NCI-H82 (cell line): ENCODE measurements at places on chromosomes 5 and 9.

GRCh38 chr5:1035421-1036405 is 27.1 kb downstream of the NKD2 start:
- DNase-seq, result no peak

DNA sequence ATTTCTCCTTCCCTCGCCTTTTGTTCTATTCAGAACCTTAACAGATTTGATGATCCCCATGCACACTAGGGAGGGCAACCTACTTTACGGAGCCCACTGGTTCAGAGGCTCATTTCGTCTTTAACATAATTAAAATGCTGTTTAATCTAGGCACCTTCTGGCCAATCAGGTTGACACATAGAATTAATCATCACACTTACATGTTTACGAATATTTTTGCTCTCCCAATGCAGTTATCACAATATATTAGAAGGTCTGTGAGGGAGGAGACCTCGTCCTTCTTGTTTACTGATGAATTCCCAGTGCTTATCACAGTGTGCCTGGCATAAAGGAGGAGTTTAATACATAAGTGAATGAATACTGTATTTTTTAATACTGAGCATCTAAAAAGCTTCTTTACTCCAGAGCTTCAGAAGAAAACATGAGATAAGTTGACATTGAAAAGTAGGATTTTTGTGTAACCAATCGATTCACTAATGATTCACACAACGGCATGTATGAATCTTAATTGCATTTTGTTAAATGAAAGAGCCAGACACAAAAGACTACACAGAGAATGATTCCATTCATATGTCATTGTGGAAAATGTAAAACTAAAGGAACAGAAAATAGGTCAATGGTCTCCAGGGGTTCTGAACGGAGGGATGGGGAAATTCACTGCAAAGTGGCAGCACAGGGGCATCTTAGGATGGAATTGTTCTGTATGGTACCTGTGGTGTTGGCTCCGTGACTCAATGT is 78.6 kb upstream of the VCAN start:
- DNase-seq, result no peak

- DNase-seq, result no peak
These were observed 61.0 kb upstream of the CAST start for GRCh38 chr5:96601200-96601599.

DNA sequence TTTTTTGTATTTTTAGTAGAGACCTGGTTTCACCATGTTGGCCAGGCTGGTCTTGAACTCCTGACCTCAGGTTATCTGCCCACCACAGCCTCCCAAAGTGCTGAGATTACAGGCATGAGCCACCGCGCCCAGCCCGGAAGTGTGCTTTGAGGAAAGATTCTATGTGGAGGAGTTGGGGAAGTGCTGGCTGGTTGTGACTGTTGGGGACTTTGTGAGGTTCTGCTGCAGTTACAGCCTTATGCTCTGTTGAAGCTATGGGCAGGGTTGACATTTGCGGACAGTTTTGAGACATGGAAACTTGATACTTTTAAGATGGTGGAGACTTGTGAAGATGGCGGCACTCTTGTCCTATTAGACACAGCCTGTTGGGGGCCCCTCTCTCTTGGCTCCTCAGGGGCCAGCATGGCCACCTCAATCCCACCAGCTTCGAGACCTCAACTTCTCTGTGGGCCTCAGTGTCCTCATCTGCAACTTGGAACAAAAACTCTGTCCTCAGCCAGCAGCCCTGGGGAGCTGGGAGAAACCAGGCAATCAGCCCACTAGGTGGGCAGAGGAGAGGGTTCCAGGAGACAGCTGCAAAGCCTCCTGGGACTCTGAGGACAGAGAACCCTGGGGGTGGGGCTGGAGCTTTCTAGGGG is 24.9 kb downstream of the C9orf50 start:
- DNase-seq, result no peak

GRCh38 chr5:15776346-15776745 is 276.4 kb downstream of the FBXL7 start:
- no peak for DNase-seq

- peak; percentile 74 for DNase-seq
These were observed 9.9 kb downstream of the LEAP2 start for GRCh38 chr5:132883261-132883834.

GRCh38 chr5:932151-932627 is 39.5 kb downstream of the TRIP13 start:
- DNase-seq, result no peak

GRCh38 chr5:97019435-97020117 is 83.7 kb downstream of the LNPEP start:
- DNase-seq, result no peak

DNA sequence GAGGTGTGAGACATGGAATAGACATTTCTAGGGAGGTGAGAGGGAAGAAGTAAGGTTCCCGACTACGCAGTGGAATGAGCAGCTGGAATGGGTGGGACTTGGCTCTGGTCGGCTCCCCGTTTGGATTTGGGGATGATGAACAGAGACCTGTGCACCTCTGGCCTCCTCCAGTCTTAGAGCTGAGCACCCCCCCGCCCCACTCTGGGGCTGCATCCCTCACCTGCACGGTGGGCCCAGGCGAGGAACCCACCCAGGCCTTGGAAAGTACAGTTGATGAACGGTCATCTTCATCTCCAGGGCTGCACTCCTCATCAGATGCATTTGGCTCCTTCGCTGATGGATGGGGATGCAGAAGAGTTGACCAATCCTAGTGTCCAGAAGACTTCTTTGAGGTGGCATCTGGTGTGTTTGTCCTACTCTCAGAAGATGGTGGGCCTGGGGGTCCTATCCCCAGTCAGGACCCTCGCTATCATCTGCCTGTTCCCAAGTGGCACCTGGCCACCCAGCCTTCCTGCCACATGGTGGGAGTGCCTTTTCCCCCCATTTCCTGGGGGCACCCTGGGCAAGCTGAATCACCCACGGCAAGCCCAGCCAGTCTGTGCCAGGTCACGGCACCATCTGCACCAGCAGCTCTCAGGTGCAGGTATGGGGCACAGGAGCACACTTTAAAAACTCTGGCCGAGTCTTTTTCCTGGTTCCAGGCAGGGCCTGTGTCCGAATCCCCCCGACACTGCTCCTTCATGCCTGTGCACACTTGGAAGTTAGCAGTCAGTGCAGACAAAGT is 70.5 kb downstream of the GTF3C4 start:
- no peak for DNase-seq

DNA sequence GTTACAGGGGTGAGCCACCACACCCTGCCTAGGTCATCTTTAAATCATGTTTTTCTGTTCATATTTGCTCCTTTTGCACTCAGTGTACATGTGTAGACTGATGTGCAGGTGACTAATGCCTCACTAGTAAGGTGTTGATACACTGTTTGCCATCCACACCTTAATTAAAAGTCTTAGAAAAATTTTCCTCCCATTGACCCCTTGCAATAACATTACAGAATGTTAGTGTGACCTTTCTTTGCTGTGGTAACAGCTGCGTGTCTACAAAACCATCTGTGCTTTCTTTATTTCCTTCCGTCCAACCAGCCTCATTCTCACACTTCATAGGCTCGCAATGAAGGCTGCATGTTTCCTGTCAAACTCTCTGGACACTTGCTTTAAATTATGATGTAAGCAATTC is 6.6 kb upstream of the CEMIP2 start:
- DNase-seq, result no peak

GRCh38 chr9:89422151-89422975 is 75.5 kb downstream of the SEMA4D start:
- DNase-seq, result no peak

DNA sequence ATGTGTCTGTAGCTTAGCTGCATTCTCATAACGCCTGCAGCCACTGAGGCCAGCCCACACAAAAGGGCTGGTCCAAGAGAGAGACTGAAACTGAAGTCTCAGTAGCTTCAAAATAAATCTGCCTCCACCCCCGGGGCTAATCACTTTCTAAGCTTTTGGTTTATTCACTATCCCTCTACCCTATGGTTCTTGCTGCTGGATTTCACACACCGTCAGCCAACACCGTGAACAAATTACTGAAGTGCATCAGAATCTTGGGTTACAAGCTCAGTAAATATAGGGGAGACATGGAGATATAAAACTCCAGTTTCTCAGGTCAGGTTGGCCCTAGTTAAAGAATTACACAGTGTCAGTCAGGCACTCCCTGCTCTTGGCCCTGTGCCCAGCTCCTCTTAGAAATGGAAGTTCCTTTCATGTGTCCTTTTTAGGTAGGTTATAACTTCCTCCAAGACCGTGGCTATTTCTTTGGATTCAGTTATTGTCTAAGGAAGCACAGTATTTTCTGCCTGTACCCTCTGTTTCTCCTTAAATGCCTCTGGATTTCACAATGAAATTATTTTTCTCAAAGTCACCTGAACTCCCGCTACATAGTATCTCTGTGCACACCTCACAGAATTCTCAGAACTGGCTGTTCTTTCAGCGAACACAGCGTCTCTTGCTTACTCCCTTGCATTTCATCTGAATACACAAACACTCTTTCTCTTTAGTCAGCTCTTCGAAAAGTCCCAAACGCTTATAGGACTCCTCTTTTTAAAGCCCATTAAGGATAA is 112.5 kb downstream of the FAM174A start:
- peak; percentile 53 for DNase-seq

- peak; percentile 37 for DNase-seq
These were observed 122.8 kb upstream of the STC2 start for GRCh38 chr5:173451031-173451430.

DNA sequence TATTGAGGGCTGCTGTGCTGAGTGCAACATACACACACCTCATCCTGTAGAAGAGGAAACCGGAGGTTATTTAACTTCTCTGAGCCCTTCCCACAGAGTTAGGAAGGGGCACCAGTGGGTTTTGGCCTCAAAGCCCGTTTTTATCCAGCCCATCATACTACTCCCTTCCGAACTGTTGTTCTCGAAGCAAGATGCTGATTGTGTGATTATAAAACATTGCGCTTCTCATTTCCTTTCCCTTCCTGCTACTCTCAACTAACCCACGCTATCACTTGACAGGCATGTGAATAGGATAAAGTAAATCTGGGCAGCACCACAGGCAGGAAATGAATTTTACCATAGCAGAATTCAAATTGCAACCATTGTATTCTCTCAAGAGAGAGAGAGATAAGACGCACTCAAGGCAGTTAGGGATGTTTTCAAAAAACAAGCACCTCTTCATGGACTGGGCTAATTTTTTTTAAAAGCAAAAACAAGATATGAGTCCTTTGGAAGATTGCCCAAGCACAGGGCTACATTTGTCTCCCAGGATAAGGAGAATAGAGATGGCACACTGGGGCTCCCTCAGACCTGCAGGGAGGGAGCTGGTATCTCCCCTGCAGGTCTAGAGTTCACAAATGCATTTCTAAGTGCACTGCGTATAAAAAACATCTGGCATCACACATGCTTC is 52.6 kb downstream of the GNA14 start:
- DNase-seq, result no peak

DNA sequence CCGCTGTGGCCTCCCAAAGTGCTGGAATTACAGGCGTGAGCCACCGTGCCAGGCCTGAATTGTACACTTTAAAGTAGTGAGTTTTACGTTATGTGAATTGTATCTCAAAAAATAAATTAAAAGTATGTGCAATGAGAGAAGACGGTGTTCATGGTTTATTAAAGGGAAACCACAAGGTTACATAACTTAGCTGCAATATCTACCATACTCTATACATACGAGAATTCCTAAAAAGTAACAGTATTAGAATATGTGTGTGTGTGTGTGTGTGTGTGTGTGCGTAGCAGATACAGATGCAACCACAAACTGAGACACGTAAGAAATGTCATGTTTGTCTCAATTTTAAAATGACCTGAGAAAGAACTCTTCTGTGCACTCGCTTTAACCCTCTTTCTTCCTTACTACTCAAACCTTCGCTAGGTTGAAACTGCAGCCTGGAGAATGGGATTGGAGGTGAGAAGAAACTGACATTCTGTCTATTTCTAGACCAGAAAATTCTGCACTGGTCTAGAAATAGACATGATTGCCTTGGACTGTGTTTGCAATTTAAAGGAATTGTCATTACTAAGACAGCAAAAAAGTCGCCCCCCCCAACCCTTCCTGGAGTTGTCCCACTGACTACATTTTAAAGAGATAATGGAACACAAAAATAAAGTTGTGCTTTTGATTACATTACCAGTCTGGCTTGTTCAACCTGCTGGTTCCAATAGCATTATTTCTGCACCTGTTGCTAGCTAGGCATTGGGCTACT is 167.0 kb downstream of the RGS3 start:
- no peak for DNase-seq

- DNase-seq, result no peak
These were observed 281.9 kb downstream of the DNAH5 start for GRCh38 chr5:13662626-13663025.

DNA sequence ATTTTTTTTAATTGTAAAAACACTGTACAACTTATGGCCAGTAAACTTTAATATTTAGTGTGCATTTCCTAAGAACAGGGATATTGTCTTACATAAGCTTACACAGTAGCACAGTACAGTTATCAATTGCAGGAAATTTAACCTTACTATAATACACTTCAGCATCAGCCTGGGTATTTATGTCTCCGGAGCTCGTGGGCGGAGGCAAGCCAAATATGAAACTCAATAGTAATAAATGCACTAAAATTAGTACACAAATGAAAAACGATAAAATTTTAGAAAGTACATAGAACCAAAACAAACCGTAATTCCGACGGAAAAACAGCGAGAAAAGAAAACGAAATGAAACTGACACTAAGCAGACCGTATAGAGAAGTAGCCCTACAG is 91.2 kb downstream of the ANXA2R start:
- no peak for DNase-seq

DNA sequence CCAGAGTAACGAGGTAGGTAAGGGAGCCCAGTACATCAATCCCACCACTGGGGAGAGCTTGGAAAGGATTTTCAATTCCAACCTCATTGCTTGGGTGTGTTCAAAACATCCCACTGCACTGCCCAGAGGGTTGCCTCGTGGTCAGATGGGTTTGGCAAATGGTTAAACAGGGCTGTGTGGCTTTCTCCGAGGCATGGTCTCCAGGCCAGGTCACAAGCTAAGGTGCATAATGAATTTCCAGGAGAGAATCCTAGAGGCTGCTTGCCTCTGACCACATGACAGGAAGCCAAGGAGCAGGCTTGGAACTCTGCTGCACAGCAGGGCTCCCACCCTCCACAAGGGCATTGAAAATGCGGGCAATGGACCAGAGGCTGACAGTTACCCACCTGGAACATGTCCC is 51.6 kb downstream of the DAP start:
- no peak for DNase-seq

- no peak for DNase-seq
These were observed 15.9 kb upstream of the OMD start for GRCh38 chr9:92439921-92440750.

- no peak for DNase-seq
These were observed 104.6 kb upstream of the SMIM23 start for GRCh38 chr5:171681061-171681460.

GRCh38 chr9:37602817-37603216 is 10.4 kb upstream of the TOMM5 start:
- DNase-seq, result no peak

- peak; percentile 1 for DNase-seq
These were observed 46.8 kb upstream of the FER start for GRCh38 chr5:108700930-108701329.

GRCh38 chr5:148827723-148828122 is 1.3 kb downstream of the ADRB2 start:
- DNase-seq, result peak; percentile 25

- DNase-seq, result no peak
These were observed 136.7 kb downstream of the CD180 start for GRCh38 chr5:67059744-67060490.
